ENCODE measurements at places on chromosomes 1 and 21.
A peak's percentile ranks its signal among the peaks of the same experiment; 100 is the strongest.

DNA sequence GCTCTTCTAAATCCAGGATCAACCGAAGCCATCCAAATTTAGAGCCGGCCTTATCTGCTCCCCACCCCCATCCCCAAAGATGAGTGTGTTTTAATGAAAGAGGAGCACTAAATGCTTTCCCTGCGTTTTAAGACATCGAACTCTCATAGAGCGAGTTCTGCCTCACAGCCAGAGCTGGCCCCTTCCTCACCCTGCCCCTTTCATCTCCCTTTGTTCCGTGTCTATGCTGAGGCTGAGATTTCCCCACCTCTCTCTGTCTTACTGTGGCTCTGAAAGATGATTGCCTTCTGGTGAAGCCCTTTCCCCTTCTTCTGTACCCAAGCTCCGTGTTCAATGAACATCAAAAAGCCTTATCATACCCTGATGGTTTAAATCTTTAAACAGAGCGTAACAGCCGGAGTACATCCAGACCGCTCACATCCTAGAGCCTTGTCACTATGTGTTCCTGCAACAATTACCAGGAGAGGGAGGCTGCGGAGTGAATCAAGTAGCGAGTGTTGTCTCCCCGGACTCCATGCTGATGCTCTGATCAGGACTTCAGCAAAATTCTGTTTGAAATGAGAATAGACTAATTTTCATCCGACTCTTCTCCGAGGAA is 110.1 kb downstream of the ZNF326 start:
- DNase-seq, result no peak

DNA sequence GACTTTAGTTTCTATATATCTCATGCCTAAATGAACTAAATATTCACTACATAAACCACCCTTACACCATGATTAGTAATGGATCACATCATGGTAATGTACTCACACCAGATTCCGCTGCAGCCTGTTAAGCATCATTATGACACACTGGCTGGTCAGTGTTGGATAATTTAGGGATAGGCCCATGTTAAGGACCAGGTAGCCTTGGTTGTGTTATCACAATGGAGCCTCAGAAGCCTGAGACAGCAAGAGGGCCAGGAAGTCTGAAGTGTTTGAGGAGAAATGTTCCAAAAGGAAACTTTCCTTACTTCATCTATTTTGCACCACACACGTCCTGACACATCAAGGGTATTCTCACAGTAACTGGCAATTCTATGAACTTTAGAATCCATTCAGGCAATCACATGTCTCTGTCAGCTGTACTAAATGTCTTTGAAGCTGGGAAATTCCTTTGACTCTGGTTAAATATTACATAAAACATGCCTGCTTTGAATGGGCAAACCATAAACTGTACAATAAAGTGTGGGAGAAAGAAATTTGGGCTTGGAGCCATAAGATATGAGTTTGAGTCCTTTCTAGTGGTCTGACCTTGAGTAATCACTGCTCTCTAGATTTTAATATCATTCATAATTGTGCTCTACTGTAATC is 105.3 kb upstream of the DPT start:
- DNase-seq, result no peak

DNA sequence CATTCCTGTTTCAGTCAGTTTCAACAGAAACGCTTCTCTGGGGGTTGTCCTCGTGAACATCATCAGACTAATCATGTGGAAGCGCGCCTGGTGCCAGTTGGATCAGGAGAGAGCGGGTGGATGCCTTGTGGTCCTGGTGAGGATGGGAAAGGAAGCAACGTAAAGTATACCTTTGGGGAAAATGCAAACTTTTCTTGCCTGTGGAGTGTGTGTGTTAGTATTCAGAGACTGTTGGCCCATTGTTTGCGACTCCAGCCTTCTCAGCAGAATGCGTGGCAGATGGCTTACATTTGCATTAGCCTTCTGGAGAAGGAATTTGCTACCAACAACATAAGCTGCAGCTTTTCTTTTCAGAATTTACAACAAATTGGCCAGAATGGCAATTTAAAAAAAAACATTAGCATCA is 173.9 kb downstream of the RWDD3 start:
- no peak for DNase-seq

DNA sequence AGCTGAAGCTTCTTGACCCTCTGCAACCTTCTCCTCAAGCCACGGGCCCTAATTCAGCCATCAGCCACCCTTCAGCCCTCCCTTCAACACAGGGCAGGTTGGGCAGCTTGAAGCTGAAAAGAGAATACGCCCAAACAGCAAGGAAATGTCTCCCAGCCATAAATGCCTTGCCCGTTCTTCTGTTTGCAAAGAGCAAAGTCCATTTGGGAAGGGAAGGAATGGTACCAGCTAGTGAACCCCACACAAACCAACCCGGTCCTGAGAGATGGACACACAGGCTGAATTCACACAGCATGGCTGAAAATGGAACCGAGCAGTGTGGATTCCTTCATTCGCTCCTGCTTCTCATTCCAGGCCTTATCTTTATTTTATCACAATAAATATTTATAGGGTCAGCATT is 11.5 kb downstream of the PLEKHA6 start:
- DNase-seq, result no peak

- no peak for DNase-seq
Measured at GRCh38 chr1:211566431-211567025, 12.4 kb downstream of the SLC30A1 start.

- no peak for DNase-seq
Measured at GRCh38 chr1:82893712-82894470, 1093.2 kb downstream of the ADGRL2 start.

- peak; percentile 69 for DNase-seq
Measured at GRCh38 chr1:76433526-76433925, 359.0 kb downstream of the ST6GALNAC3 start.

DNA sequence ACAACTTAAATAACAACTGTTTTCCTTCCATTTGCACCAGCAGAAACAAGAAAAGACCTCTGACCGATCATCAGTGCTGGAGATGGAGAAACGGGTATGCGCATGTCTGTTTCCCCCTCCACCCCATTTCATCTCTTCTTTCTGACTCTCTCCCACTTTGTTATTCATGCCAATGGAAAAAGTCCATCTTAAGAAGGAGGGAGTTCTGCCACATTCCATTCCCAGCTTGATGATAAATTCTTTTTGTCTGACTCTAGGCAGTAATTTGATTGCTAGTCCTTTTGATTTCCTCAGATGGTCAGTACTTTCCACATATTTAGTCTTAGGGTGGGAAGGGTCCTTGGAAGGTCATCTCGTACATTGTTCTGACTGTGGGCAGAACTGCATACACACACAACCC is 142.5 kb downstream of the SYT2 start:
- DNase-seq, result no peak

- no peak for DNase-seq
Measured at GRCh38 chr1:244431166-244431565, 20.5 kb downstream of the ADSS2 start.

GRCh38 chr1:151510614-151510956 is 602 bp upstream of the CGN start:
- DNase-seq, result no peak

DNA sequence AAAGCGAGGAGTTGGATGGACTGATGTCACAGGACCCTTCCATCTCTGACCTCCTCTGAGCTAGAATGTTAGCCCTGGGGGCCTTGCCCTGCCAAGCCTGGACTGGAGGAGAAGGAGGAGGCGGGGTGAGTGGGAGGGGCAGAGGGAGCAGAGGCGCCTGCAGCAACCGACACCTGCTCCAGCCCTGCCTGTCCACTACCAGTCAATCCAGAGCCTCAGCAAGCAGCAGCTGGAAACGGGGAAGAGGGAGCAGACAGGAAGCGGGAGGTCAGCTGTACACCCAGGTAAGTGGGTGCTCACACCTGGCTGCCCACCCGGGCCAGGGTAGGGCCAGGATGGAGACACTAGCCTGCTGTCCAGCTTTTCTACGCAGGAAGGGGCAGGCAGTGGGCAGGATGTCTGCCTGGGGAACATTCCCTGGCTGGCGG is at the start of gene IGFN1:
Gene IGFN1, plus strand, starts transcription at position 201 of the 428 bp plus-strand sequence. CDS start 2,470 bp downstream, outside the sequence.
- DNase-seq, result no peak

DNA sequence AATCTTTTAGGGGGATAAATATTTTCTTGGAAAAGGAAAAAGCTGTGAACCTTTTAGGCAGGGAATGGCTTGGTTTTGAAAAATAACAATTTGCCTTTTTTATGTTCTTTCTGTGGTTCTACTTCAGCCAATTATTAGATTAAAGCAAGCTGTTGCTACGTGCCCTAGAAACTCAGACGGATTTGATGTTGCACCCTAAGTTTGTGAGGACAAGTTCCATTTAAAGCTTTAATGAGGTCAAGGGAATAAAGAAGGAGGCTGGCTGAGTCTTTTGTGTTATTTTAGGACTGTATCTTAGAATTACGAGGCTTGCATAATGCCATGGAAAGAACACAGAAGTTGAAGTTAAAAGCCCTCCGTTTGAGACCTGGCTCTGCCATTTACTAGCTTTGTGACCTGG is 216.9 kb downstream of the NUF2 start:
- DNase-seq, result no peak

DNA sequence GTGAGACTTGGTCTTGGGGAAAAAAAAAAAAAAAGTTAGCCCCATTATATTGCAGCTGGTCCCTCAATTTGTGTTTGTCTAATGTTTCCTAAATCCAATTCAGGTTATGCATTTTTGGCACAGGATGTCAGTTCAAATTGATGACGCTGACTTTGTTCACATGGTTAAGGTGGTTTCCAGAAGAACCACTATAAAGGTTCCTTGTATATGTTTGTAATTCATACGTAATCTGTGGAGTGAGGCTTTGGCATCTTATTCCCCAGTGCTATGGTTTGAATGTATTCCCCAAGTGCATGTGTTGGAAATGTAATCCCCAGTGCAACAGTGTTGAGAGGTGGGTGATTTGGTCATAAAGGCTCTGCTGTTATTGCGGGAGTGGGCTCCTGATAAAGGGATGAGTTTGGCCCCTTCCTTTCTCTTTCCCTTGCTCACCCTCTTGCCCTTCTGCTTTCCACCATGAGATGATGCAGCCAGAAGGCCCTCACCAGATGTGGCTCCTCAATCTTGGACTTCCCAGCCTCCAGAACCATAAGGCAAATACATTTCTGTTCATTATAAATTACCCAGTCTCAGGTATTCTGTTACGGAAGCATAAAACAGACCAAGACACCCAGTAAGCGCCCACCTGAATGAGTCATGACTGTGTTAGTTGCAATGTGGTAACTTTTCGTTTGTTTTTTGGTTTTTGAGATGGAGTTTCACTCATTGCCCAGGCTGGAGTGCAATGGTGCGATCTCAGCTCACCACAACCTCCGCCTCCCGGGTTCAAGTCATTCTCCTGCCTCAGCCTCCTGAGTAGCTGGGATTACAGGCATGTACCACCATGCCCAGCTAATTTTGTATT is 19.5 kb upstream of the HLCS start:
- no peak for DNase-seq

DNA sequence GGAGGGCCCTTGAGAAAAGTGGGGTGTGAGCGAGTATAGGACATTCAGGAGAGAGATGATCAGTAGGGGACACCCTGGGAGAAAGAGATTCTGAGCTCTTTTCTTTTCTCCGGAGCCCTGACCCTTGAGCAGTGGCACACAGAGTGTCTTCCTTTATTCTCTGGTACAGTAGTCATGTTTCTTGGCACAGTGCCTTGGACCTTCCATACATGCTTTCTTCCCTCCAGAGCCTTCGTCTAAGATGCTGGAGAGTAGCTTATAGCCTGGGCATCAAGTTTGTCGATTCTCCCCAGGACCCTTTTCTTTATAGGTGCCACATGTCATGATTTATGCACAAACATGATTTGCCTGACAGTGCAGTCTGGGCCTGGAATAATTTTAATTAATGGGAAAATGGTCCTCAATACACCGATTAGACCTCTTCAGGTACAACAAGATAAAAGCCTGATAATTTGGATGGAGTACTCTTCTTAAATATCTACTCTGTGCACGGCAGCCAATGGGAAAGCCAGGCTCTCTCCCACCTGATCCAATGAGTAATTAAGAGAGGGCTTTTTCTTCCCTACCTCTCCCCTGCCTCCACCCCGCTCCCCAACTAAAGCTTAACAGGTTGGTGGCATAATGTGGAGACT is at the start of gene TBX19:
Gene TBX19, plus strand, starts transcription at position 582 of the 632 bp plus-strand sequence. CDS start 214 bp downstream, outside the sequence.
- no peak for DNase-seq

DNA sequence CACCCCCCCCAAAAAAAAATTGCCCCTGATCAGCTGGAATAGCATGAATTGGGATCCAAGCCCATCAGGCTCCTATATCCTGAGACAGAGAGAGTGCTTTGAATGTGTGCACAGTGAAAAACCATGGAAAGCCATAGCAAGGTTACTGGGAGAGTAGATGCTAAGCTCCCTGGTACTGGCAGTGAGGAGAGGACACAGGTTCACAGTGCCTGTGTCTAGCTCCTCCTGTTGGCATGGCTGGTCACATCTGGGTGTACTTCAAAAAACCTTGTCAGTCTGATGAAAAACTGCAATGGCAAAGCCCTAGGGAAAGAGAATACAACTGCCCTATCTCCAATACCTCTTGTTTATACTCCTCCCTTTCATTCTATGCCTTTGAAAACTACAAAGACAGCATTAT is 12.9 kb downstream of the COPA start:
- DNase-seq, result no peak

DNA sequence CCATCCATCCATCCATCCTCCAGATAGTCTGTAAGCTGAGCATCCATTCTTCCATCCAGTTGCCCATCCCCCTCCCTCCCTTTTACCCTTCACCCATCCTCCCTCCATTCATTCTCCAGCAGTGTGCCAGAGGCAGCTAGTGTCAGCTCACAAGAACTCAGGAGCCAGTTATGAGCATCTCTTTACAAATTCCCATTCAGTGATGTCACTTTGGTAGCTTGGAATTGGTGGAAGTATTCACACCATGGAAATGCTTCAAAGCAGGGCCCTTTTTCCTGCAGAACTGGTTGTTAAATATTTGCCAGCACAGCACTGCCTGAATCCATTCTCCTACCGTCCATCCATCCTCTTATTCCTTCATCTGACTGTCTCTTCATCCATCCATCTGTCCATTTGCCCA is 72.5 kb downstream of the ARHGEF10L start:
- DNase-seq, result no peak

- DNase-seq, result no peak
Measured at GRCh38 chr1:86226204-86226603, 69.6 kb upstream of the COL24A1 start.

GRCh38 chr1:174720618-174721017 is 272.9 kb downstream of the GPR52 start:
- no peak for DNase-seq

DNA sequence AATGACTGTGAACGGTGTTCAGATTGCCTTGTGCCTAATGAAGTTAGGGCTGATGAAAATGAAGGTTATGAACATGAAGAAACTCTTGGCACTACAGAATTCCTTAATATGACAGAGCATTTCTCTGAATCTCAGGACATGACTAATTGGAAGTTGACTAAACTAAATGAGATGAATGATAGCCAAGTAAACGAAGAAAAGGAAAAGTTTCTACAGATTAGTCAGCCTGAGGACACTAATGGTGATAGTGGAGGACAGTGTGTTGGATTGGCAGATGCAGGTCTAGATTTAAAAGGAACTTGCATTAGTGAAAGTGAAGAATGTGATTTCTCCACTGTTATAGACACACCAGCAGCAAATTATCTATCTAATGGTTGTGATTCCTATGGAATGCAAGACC is 96.6 kb downstream of the ZFYVE9 start:
- peak; percentile 17 for DNase-seq

GRCh38 chr1:31207569-31207968 is 32.1 kb downstream of the NKAIN1 start:
- DNase-seq, result no peak
